SHP77 treated with DMSO at 0.1 percent for 48 hours (cell line): ENCODE measurements at places on chromosomes 3 and 15.

- no peak for DNase-seq
Observed at GRCh38 chr3:57777774-57778173, 21.7 kb downstream of the SLMAP start.

DNA sequence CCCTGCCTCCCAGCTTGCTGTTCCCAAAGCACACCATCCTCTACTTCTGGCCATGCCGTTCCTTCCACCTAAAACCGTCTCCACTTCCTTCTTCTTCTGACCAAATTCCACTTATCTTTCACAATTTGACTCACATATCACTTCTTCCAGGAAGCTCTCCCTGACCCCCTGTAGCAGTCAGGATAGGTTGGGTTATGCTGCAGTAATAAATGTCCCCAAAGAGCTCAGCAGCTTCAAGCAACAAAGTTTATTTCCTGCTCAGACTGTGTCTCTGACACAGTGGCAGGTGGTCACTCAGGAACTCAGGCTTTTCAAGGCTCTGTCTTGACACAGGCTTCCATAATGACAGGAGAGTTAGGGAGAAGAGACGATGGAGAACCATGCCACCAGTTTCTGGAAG lies 27.4 kb downstream of the SLC6A11 start:
- no peak for DNase-seq

GRCh38 chr3:64454179-64454578 lies 228.9 kb upstream of the PRICKLE2 start:
- DNase-seq, result no peak

- no peak for DNase-seq
Observed at GRCh38 chr15:47206358-47206978, 510.8 kb upstream of the SEMA6D start.

GRCh38 chr3:189298469-189299375 lies 127.0 kb downstream of the TPRG1 start:
- no peak for DNase-seq

- peak; percentile 16 for DNase-seq
Observed at GRCh38 chr3:184145111-184145524, 10.0 kb downstream of the EIF2B5 start.

DNA sequence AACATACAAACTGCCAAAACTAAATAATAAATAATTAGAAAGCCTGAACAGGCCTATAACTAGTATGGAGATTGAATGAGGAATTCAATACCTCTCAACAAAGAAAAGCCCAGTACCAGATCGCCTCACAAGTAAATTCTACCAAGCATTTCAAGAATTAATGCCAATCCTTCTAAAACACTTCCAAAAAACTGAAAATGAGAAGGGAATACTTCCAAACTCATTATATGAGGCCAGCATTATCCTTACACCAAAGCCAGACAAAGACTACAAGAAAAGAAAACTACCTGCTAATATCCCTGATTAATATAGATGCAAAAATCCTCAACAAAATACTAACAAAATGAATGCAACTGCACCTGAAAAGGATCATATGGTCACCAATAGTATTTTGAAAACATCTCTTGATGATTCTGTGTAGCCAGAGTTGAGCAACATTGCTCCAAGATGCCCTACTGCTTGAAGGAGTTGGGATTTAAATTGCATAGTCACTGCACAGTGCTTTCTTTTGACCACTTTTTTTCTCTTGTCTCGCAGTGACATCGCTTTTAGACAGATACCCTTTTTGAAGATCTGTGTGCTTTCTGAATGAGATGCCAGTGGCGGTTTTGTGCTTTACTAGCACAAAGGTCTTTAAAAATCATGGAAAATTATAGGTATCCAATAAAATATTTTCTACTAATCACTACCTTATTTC lies 487.2 kb upstream of the RASGRP1 start:
- DNase-seq, result no peak
